ENCODE measurements at places on chromosomes 12 and 14.

DNA sequence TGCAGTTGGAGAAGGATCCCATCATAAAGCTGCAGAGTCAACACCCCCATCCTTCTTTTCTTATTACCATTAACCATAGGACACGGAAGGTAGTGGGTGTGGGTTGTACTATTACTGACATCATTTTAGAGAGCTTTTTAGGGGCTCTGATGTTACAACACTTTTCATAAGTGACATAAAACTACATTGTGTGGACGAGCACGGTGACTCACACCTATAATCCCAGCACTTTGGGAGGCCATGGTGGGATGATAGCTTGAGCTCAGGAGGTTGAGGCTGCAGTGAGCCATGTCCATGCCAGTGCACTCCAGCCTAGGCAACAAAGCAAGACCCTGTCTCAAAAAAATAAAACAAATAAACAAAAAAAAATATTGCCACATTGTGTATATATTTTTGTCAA is 167.1 kb downstream of the DUSP6 start:
- DNase-seq, result no peak

DNA sequence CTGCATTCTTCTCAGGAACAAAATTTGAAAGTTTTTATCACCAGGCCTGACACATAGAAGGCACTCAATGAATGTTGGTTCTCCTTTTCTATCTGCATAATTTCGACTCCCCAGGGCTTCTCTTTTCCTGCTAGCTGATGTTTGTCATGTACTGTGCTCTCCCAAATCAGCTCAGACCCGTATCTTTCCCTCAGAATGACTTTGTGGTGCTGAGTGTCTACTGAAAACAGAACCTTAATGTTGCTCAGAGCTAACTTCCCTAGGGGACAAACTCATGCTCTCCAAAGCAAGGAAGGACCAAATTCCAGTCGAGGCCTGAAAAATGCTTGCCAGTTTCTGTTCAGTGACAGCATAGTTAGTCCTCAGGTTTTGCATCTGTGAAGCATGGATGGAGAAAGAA is 1.9 kb downstream of the ARHGDIB start:
- no peak for DNase-seq

DNA sequence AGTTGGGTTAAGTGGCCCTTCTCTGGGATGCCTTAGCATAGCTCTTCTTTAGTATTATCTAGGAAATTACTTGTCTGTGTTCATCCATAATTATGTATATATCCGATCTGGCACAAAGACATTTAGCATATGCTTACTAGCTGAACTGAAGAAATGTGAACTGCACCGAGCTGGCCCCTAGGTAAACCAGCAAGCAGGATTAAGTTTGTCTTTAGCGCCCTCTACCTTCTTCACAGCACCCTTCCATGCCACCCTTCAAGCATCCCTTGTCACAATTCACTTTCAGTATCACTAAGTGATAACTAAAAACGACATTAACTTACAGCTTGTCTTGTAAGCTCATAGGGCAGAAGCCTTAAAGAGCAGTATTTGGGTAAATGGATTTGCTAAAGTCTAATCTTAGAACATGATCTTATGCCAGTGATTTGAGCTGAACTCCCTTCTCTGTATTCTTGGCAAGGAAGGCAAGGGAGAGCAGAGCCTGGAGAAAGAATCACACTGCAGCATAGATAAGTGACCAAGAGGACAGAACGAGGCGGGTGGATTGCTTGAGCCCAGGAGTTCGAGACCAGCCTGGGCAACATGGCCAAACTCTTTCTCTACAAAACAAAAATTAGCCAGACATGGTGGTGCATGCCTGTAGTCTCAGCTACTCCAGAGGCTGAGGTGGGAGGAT is 2.6 kb upstream of the HAL start:
- peak; percentile 88 for DNase-seq

GRCh38 chr14:52272375-52272774 is 4.9 kb downstream of the PTGDR start:
- peak; percentile 36 for DNase-seq

- DNase-seq, result no peak
Measured at GRCh38 chr12:102592134-102592533, 111.8 kb upstream of the IGF1 start.

GRCh38 chr12:7498809-7499208 is 4.8 kb downstream of the CD163 start:
- DNase-seq, result no peak

DNA sequence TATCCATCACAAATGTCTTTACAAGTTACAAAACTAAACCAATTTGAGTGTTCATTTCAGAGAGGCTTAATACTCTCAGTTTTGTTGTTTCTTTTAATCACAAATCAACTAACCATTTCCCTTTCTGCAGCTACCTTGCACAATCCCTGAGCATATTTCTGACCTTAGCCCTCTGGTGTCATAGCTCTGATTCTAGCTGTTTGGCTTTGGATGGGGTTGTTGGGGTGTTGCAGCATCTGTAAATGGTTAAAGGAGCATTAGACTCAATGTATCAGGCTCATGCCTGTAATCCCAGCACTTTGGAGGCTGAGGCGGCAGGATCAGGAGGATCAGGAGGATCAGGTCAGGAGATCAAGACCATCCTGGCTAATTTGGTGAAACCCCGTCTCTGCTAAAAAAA is 461.4 kb downstream of the NRXN3 start:
- DNase-seq, result no peak

DNA sequence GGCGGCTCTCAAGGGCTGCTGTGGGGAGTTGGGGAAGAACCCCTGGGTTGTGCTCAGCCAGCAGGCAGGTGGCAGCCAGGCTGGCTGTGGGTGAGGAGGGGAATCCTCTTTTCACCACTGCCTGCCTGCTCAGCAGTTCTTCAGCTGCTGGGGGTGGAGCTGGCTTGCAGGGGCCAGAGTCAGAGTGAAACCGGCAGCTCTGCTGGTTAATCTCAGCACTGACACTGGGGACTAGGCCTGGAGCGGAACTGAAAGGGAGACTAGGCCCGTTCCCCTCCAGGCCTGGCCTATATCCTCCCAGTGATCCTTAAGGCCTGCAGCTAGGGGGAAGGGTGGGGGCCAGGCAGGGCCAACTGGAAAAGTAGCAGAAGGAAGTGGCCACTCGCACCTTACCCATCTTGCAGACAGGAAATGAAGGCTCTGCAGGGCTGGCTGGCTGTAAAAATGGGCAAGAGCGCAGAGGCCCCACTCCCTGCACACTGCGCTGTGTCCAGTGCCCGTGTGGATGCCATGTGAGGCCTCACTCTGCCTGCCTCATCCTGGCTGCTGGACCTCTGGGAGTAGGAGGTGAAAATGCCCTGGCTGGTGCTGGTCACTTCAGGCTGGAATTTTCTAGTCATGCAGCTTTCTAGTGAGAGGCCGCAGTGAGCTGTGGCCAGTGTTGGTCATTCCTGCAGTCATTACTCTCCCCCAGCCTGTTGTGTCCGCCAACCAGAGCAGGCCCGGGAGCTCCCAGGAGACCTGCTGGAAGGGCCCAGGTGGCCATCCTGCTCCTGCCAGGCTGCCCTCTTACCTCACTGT is 39.4 kb downstream of the SH2B3 start:
- DNase-seq, result peak; percentile 96

- no peak for DNase-seq
Measured at GRCh38 chr14:68140076-68140741, 320.6 kb downstream of the RAD51B start.

DNA sequence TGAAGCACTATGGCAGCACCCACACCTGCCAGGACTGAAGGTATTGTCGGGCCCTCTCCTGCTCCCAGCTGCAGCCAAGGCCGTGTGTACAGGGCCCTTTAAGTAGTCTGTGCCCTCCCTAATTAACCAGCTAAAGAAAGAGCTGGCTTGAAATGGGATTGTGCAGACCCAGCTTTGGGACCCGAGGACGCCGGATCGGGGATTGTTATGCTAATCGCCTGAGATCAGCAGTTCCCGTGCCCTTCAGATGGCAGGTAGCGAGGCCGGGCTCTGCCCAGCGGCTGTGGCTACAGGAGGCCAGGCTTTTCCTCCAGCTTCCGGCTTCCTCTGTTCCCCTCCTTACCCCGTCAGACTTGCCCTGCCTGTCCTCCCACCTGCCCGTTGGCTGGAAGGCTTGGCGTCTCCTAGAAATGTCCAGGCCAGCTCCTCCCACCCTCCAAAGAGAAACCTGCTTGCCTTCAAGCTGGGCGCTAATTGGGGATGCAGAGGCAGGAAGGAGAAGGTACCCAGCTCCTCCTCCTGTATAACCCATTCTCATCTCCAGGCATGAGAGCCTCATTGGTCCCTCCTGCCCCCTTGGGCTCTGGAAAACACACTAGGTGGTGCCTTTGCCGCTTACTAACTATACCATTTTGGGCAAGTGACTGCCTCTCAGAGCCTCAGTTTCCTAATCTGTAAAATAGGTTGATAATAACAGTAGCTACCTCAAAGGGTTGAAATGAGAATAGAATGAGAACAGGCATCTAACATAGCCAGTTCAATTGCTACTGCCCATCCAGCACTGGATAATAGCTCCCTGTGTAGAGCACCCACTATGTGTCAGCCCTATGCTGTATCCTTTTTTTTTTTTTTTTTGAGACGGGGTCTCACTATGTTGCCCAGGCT is 25.8 kb upstream of the MSI1 start:
- DNase-seq, result no peak

DNA sequence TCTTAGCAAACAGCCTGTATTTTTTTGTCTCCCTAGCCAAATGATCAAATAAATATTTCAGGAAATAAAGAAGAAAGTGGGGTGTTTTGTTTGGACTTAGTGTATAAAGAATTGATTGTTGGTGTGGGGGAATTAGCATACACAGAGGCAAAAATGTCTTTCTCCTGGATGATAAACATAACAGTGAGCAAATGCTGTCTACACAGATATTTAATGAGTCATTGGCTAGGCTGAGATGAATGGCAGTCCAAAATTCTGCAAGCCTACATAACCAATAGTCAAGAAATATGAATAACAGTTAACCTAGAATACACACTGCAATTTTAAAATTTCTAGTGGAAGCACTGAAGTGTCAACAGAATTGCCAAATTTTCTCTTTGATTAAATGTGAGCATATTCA is 35.8 kb downstream of the MYF5 start:
- DNase-seq, result no peak

DNA sequence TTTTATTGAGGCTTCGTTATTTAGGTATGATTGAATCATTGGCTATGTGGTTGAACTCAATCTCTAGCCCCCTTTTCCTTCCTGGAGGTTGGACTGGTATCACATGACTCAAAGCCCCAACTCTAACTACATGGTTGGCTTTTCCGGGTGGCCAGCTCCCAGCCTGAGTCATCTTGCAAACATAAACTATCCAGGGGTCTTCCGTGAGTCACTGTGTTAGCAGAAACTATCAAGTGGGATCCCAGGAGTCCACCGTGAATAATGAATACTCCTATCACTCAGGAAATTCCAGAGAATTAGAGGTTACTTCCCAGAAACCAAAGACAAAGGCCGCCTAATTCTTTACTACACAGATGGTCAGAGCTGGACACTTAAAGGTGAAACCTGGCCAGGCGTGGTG is 19.7 kb upstream of the PLEKHD1 start:
- no peak for DNase-seq

- no peak for DNase-seq
Measured at GRCh38 chr12:3090240-3091037, 13.3 kb downstream of the TSPAN9 start.

DNA sequence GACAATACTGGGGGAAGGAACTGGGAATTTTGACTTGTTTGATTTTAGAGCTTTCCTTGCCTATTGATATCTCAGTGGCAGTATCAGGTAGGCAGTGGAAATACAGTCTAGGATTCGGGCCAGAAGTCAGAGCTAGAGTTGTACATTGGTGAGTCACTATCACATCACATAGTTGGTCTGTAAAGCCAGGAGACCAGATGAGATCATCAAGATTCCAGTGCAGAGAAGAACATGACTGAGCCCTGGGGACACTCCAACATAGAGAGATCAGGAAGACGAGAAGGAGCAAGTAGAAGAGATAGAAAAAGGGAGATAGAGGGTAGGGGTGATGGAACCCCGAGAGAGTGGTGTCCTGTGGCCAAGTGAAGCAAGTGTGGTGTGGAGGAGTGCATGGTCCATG is 46.6 kb upstream of the NR1H4 start:
- DNase-seq, result no peak

DNA sequence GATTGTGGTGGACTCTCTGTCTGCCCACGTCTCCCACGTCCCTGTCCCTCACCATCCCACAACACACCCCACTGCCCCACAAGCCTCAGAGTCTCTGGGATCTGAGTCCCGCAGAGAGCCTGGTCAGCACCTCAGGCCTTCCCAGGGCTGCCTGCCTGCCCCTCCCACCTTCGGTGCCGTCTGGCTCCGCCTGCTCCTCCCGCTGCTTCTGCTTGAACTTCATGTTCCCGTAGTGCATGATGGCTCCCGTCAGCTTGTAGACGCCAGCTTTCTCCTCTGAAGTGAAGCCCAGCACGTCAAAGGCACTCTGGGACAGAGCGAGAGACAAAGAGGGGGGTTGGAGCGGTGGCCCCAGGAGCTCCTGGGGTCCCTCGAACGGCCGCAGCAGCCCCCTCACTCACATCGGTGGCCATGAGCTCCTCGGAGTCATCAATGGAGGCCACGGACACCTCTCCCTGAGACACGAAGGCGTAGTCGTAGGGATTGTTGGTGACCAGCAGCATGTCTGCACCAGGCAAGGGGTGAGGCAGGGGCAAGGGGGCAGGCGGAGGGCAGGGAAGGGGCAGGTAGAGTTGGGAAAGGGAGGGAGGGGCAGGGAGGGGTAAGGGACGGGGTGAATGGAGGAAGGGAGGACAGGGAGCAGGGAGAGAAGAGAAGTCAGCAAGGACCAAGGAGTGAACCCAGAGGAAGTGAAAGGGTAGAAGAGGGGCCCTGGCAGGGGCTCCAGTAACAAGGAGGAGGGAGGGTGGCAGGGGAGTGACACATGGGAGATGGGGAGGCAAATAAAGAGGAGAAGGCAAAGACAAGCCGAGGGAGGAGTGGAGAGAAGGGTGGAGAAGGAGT is 5.6 kb downstream of the MYH6 start:
- DNase-seq, result no peak

- DNase-seq, result no peak
Measured at GRCh38 chr12:65826353-65827171, 2.3 kb downstream of the HMGA2 start.

Measured in activated CD4-positive, alpha-beta T cell treated with anti-CD3 and anti-CD28 coated beads, Interleukin-2, amount 50 U/mL, for 16 hours (primary cell).